Right ventricle myocardium superior (tissue), 1 donor: ENCODE measurements at places on chromosomes 11 and 22.

DNA sequence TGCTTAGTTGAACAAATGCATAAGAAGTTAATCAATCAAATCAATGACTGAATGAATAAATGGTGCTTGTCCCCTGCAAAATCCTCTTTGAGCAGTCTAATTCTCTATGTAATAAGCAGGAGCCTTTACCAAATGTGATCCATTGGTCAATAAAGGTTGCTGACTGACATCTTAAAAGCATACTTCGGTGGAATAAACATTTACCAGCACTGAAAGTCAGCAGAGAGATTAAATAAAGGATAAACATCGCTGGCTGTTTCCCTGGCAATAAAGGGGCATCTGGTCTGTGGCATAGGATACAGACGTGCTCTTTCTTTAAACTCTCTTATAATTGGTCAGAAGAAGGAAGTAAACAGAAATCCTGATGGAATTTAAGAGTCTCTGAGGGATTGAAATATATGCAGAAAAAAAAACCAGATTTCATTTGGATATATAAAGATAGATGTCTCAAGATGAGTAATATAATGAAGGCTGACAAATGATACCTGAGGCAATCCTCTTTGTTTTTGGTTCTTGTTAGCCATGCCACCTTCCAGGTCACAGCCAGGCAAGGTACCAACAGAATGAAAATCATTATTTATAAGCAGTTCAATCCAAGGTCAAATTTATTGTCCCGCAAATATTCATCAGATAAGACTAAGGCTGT lies 578.4 kb upstream of the CCDC90B start:
- no peak for DNase-seq

- DNase-seq = no peak
Observed at GRCh38 chr11:115705200-115705599, 201.0 kb upstream of the CADM1 start.

DNA sequence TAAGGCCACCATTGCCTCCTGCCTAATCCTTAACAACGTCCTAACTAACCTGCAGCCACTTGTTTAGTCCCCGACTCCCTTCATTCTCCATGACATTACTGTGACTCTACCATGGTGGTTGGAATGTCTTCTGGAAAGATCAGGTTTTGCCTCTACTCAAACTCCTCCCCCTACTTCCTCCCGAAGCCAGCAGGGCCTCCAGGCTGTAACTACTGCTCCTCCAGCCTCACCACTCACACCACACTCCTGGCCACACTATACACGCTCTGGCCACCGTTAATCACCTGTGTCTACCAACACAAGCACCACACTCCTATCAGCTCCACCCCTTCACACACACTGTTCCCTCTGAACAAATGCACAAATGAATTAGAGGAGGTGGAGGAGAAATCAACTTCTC lies 69.2 kb downstream of the PACSIN2 start:
- DNase-seq = no peak

GRCh38 chr11:114685097-114685496 lies 6.8 kb downstream of the NXPE2 start:
- no peak for DNase-seq
